ENCODE measurements at places on chromosomes 7 and 10.
A peak's percentile ranks its signal among the peaks of the same experiment; 100 is the strongest.

DNA sequence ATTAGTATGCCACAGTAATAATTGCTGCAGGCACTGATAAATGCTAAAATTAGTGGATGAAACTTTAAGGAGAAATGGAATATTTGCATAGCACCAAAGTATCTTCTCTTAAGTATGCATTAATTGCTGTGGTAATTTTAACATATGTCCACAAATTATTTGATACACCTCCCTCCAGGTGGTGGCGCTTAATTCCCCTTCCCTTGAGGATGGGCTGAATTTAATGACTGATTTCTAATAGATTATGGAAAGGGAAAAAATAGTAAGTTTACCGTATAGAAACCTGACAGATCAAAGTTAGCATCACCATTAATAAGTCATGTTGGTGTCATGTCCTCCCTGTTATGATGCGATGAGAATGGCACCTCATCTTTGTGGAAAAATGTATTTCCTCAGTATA, 519.2 kb downstream of the TFEC start:
- no peak for DNase-seq

DNA sequence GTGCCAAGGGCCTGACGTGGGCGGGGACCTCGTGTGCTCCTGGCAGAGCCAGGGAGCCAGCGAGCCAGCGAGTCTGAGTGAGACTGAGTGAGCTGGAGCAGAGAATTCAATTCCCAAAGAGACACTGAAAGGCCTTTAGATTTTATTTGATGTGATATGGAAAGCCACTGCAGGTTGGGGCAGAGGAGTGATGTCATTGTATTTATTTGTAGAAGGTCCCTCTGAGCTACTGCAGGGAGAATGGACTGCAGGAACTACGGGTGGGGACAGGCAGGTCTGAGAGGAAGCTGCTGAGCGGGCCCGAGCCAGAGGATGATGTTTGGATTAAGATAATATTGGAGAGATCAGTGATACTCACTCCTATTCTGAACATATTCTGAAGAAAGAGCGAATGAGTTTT, 445.8 kb upstream of the ANKRD30A start:
- DNase-seq, result no peak

DNA sequence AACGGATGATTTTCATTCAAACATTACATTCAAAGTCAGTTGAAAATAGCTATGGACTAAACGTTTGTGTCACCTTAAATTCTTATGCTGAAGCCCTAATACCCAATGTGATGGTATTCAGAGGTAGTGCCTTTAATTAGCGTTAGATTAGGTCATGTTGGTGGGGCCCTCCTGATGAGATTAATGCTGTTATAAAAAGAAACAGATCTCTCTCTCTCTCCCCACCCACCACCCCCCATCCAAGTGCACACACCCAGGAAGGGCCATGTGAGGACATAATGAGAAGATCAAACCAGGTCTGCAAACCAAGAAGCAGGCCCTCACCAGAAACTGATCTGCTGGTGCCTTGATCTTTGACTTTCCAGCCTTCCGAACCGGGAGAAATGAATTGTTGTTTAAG, 44.2 kb downstream of the ZNF438 start:
- DNase-seq, result no peak

GRCh38 chr10:11381511-11381910, 229.9 kb downstream of the USP6NL start:
- no peak for DNase-seq

- DNase-seq, result no peak
These were observed 16.3 kb upstream of the DKK1 start for GRCh38 chr10:52297747-52298146.

DNA sequence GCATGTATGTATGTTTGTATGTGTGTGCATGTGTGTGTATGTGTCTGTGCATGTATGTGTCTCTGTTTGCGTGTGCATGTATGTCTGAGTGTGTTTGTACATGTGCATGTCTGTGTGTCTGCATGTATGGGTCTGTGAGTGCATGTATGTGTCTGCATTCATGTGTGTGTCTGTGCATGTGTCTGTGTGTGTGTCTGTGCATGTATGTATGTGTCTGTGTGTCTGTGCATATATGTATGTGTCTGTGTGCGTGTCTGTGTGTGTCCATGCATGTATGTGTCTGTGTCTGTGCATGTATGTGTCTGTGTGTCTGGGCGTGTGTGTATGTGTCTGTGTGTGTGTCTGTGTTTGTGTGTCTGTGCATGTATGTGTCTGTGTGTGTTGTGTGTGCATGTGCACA, 49.9 kb upstream of the DIP2C start:
- no peak for DNase-seq

GRCh38 chr10:85641479-85642009, 725.1 kb downstream of the GRID1 start:
- DNase-seq, result peak; percentile 76

DNA sequence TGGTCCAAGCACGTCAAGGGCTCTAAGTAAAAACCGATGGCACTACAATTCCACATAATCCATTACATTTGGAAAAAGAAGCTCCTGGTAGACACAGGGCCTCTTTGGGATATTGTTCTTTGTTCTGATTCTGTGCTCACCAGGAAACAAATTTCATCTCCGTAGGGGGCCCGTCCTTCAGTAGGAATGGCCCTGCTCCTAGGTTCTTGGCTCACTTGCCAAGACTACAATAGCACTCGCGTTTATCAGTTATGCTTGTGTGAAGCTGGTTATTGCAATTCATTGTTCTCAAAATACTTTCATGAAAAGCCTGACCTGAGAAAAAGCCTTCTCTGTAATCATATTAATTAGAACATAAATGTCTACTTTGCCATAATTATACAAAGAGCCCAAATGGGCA, 10.3 kb upstream of the ZC3HAV1L start:
- no peak for DNase-seq

DNA sequence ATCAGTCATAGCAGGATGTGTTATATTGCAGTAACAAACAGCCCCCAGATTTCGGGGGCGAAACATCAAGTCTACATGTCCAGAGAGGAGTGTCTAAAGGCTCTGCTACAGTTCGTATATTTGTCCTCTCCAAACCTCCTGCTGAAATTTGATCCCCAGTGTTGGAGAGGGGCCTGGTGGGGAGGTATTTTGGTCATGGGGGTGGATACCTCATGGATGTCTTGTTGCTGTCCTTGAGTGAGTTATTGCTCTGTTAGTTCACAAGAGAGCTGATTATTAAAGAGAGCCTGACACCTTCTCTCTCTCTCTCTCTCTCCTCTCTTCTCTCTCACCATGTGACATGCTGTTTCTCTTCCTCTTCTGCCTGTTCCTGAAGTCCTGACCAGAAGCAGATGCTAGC, 343.7 kb downstream of the TCERG1L start:
- no peak for DNase-seq

DNA sequence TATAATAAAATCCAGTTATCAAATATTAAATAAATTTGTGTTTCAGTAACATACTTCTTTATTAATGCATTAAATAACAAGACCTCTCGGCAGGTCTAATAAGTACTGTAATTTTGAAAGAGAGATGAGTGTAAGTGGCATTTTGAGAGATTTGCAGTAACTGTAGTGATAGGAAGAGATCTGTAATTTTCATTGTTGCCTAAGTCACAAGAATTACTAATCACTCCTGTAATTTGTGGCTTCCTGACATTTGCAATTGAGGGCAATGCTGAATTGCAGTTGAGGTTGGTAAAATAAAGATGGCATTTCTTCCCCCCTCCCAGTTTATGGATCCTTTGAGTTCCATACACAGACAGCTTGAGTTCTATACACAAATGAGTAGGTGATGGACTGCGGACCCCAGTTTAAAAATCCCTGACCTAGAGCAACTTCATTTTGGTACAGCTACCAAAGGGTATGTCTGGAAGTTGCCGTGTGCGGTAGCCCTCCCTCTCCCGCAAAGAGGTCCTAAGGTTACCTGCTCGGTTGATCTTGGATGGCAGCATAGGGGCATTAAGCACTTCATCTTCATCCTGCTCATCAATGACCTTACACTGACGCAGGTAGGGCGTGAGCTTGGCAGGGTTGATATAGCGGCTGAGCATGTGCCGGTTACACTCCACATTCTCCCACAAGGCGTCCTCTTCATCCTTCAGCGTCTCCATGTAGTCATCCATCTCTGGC, 96.4 kb downstream of the CARD11 start:
- DNase-seq, result no peak

GRCh38 chr7:157693521-157694375, 356.9 kb downstream of the DNAJB6 start:
- DNase-seq, result no peak

DNA sequence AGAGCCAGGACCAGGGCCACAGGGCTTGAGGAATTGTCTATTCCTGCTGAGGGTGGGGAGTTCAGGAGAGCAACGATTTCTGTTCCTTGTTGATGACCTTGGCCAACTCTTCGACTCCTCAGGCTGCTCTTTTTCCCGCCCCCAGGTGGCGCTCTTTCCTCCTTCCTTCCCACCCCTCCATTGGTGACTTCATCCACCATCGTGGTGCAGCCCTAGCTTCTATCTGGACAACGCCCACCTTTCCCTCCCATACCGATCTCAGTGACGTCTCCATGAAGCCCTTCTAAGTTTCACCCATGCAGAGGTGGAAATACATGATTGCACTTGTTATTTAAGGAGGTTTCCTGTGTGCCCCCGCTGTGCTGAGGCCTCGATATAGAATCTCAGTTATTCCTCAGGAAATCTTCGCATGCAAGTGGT, 22.1 kb upstream of the CARD11 start:
- DNase-seq, result peak; percentile 48

GRCh38 chr7:128755075-128755818, 16.1 kb downstream of the CALU start:
- DNase-seq, result no peak

- peak; percentile 79 for DNase-seq
These were observed 64.7 kb downstream of the CDK14 start for GRCh38 chr7:90660819-90661218.

DNA sequence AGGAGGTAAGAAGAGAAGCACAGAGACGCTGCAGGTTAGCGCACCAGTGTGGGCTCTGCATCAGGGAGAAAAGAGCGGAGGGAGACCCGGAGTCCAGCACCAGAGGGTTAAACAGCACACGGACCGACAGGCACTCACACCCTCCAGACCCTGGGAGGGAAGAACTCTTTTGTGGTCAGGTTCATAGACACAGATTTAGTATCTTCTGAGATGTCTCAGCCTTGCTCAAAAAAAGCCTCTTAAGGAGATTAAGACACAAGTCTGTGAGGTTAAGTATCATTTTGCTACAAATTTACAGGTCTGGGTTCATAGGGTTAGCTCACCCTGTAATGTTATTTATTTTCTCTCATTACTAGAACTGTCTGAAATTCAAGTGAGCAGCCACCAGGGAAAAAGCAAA, 16.8 kb upstream of the NDST2 start:
- no peak for DNase-seq

GRCh38 chr7:130433301-130433700, 7.5 kb downstream of the CEP41 start:
- no peak for DNase-seq

GRCh38 chr10:7967035-7967434, 87.5 kb upstream of the GATA3 start:
- peak; percentile 26 for DNase-seq

GRCh38 chr10:101888251-101888949, 44.8 kb upstream of the KCNIP2 start:
- DNase-seq, result no peak

DNA sequence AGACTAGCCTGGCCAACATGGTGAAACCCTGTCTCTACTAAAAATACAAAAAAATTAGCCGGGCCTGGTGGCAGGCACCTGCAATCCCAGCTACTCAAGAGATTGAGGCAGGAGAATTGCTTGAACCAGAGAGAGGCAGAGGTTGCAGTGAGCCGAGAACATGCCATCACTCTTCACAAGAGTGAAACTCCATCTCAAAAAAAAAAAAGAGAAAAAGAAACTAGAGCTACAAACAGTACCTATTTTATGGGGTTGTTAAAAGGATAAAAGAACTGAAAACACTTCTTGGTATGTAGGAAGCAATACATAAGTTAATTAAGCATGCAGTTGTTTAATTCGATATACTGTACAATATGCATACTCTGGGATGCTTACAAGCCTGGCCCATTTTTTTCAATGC, 216.9 kb downstream of the SORCS1 start:
- no peak for DNase-seq

GRCh38 chr10:120646159-120646732, 189.2 kb downstream of the PLPP4 start:
- no peak for DNase-seq

- no peak for DNase-seq
These were observed 50.0 kb upstream of the SHH start for GRCh38 chr7:155862123-155862892.

GRCh38 chr7:372546-372931, 82.6 kb downstream of the FOXL3 start:
- DNase-seq, result no peak

DNA sequence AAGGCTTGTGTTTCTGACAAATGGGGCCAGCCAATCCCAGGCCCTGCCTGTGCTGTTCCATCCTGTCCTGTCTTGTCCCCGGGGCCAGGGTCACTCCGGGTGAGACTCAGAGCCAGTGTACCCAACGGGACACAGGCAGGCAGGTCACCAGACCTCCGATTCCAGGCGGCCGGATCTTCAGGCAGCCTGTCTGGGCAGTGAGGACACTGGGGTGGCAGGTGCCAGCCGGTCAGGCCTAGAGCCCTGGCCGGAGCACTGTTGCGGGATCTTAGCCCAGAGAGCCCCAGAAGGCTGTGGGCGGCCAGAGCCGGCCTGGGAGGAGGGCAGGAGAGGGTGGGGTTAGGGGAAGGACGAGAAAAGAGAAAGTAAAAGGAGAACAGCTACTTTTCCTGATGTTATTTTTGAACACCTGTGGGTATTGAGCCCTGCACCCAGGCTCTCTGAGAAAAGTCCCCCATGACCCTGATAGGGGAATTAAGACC, 134.3 kb upstream of the TNRC18 start:
- DNase-seq, result peak; percentile 66

- DNase-seq, result no peak
These were observed 45.9 kb upstream of the GNAI1 start for GRCh38 chr7:80088705-80089104.

DNA sequence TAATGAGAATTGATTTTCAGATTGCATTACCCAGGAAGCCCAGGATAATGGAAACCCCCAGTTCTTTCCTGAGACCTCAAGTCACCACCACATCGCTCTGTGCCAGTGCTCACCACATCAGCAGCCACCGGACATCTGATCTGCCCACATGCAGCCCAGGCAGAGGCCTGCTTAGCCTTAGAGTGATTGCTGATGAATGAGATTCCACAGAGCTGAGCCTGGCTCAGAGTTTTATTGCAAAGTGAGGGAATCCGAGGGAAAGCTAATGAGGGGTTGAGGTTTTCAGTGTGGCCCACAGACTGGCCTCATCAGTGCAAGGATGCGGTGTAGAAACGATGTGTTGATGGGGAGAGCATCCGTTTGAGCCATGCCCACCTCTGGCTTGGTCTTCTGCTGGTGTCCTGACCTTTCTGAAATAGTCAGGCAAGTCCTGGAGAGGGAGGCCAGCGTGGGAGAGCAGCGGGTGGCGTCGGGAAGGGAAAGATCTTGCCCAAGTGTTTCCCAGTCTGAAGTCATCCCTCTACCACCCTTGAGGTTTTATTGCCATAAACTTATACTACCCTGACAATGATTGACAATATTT, 120.3 kb downstream of the ITIH5 start:
- DNase-seq, result no peak
